ENCODE measurements at places on chromosomes 2 and 18. TPM values are rescaled to one million over a fixed set of nuclear protein-coding genes. Genes with fewer than 3 reads are reported as not detected.

DNA sequence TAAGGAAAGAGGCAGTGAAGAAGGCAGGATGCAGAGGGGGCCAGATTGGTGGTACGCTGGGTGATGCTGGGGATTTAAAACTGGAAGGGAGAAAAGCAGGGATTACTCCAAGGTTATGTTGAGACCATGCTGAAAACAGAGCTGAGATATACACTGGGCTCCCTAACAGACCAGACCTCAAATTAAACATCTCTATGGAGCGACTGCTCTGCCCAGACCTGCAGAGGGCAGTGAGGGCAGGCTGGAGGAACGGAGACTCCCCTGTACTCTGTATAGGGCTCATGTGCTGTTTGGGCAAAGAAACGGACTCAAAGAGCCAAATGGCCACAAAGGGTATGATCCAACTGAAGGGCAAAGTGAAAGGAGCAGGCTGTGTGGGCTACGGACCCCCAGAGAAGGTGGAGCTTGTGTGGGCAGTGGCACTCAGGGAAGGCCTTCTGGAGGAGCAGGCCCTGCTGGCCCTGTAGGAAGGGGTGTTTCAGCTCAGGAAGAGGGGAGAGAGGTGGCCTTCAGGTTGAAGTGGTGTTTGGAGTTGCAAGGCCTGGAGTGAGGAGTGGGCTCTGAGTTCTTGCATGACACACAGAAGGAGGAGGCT lies 4.8 kb upstream of the CELF4 start:
- DNase-seq = no peak

DNA sequence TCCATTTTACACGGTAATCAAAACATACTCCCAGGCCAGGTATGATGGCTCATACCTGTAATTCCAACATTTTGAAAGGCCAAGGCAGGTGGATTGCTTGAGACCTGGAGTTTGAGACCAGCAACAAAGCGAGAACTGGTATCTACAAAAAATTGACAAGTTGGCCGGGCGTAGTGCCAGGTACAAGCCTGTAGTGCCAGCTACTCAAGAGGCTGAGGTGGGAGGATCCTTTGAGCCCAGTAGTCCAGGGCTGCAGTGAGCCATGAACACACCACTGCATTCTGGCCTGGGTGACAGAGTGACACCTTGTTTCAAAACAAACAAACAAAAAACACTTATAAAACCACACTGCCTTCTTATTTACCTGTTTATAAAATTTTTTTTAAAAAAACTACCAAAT lies 80.8 kb downstream of the GAREM1 start:
- no peak for DNase-seq

- DNase-seq = no peak
Measured at GRCh38 chr2:219644801-219645480, 17.5 kb downstream of the SLC4A3 start.

IL1B gene
- total RNA-seq = 279 TPM

- DNase-seq = peak; percentile 17
Measured at GRCh38 chr2:102619414-102620319, at the start of gene SLC9A2. Gene SLC9A2, plus strand, starts transcription at chr2:102619553. Its CDS starts 296 bp downstream, at chr2:102619849.

ELOA2 gene
- not detected for total RNA-seq

COL4A3 gene
- under 0.01 TPM for total RNA-seq

RSAD2 gene
- total RNA-seq = 17.2 TPM

RAB6C gene
- under 0.01 TPM for total RNA-seq

DNA sequence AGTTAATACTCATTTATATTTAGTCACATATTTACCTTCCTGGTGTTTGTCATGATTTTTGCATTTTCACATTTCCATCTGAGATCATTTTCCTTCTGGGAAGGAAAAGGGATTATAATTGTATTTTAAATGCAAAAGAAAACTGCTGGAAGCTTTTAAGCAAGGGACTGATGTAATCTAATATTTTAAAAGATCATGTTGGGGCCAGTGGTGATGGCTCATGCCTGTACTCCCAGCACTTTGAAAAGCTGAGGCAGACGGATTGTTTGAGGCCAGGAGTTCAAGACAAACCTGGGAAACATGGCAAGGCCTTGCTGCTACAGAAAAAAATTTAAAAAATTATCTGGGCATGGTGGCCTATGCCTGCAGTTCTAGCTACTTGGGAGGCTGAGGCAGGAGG lies 149.0 kb downstream of the MIB1 start:
- DNase-seq = no peak

- no peak for DNase-seq
Measured at GRCh38 chr2:26384597-26384996, 17.1 kb upstream of the DRC1 start.

- peak; percentile 4 for DNase-seq
Measured at GRCh38 chr2:220104871-220105351, 477.5 kb downstream of the SLC4A3 start.

UBE2E3 gene
- 36.4 TPM for total RNA-seq

DNA sequence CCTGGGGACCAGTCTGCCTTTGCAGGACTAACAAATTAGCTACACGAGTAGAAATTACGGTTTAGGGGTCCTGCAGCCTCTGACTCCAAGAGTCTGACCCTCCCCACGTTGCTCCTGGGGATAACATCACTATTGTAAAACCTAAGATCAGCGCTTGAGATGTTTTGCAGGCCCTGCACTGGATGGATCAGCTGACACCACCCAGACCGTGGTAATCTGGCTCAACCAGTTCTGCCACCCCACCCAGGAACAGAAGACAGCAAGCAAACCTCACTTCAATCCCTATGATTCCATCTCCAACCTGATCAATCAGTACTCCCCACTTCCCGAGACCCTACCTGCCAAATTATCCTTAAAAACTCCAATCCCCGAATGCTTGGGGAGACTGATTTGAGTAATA lies 31.7 kb downstream of the NGEF start:
- DNase-seq = no peak

DNA sequence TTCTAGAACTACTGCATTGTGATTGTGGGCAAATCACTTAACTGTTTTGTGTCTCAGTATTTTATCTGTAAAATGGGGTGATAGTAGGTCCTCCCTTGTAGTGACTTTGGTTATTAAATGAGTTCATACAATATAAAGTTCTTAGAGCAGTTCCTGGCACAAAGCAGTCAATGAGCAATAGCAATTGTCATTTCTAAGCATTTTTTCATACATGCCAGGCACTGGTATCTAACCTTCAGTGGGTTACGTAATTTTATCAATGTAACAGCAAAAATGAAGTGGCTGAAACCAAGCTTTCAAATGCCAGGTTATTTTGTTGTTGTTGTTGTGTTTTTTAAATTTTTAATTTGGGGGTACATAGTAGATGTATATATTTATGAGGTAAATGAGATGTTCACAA lies 401.9 kb downstream of the MEIS1 start:
- no peak for DNase-seq

- DNase-seq = no peak
Measured at GRCh38 chr2:110748489-110748867, 16.1 kb downstream of the ACOXL start.

PDE11A gene
- under 0.01 TPM for total RNA-seq

GRCh38 chr18:74082742-74083556 lies 64.7 kb downstream of the FBXO15 start:
- peak; percentile 11 for DNase-seq

DNA sequence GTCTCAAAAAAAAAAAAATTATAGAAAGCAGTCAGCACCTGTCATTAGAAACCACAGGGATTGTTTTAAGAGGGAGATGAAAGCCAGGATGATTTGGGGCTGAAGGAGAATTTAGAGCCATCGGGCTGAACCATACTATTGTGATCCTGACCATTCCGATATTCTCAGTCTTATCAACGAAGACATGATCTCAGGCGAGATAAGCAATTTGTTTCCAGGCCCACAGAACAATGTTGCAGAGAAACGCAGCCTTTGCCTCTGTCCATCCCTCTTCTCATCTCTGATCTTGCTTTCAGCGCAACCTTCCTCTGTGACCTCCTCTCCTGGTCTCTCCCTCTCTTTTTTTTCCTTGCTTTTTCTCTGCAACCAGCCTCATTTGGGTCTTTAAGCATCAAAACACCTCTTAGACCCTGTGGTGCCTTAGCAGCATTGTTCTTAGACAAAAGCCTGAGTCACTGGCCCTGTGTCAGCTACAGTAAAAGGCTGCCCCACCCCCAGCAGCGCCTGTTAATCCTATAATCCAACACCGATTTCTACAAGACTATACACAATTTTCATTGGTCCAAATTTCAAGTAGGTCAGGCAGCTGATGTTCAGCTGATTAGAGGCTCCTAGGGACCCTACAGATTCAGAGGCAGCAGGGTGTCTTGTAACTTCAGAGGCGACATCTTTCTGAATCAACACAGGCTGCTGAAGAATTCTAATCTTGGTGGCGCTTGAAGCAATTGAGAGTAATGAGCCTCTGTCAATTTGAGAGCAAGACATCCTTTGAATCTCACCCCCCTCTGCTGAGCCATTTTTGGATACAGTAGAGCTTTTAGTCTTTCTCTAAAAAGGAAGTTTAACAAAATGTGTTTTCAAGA lies 206.0 kb downstream of the NCK2 start:
- DNase-seq = no peak

- DNase-seq = no peak
Measured at GRCh38 chr2:224023188-224023587, 15.9 kb downstream of the SERPINE2 start.

DNA sequence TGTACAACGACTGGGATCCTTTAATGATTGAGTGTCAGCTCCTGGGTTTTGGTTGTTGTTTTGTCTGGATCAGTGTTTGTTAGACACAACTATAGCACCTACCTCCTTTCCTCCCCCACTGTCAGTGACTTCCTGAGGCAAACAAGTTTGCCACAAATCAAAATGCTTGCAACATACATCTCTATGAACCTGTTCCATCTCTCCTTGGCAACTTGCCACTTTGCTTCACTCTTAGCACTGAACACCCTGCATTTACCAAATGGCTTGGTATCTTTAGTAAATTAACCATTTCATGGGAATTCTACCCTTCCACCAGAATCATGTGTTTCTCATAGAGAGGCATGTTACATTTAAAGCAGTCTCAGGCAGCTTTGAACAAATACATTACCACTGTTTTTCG lies 301.1 kb upstream of the TANK start:
- DNase-seq = no peak

CABLES1 gene
- total RNA-seq = 18.3 TPM

PSD4 gene
- 68.7 TPM for total RNA-seq

DNA sequence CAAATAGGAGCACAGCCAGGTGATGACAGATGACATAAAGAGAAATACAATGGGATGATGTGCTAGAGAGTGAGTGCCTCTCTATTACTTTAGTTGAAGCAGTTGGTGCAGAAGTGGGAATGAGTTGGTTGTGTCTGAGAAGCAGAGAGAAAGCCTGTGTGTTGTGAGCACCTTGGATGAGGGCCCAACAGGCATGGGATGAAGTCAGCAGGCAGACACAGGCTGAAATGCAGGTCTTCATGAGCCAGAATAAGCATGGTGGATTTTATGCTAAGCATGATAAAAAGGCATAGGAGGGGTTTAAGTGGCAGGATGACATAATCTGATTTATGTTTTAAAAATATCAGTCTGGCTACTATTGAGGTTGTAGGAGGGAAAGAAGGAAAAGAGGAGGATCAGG lies 71.5 kb downstream of the KLHL14 start:
- DNase-seq = no peak

- no peak for DNase-seq
Measured at GRCh38 chr2:234626566-234627130, 129.8 kb upstream of the ARL4C start.

DNA sequence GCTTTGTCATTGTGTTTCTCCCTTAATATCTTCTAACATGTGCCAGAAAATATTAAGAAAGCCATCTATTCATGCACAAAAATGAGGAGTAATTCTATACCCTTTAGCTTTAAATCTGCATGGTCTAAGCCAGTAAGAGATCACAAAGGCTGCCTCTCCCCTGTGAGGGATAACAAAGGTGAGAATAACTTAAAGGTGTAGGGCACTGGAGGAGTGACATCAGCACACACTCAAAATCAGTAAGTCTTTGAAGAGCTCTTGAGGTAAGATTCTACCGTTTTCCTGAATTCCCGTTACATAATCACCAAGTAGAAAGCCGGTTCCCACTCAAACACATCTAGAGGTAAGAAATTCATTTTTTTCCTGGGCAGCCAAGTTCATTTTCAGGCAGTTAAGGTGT lies 123.9 kb upstream of the SULT1C3 start:
- no peak for DNase-seq

SP3 gene
- total RNA-seq = 104 TPM

NT5DC4 gene
- not detected for total RNA-seq

CNGA3 gene
- not detected for total RNA-seq

GRCh38 chr2:21376864-21377263 lies 253.1 kb downstream of the TDRD15 start:
- no peak for DNase-seq

DNA sequence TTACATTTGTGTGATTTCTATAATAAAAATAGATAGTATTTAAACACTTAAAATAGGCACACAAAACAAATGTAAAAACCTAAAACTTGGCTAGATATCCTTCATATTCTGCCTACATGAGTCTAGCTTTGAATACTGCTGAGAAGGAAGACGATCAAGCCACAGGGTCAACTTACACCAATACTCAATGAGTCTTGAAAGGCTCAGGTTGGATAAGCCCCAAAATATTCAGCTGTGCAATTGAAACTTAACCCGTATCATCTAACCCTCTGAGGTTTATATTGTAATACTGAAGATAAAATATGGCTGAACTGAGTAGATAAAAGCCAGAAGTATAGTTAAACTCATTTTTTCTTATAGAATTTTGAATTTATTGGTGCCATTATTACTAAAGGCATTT lies 313.0 kb upstream of the NRXN1 start:
- no peak for DNase-seq

DNA sequence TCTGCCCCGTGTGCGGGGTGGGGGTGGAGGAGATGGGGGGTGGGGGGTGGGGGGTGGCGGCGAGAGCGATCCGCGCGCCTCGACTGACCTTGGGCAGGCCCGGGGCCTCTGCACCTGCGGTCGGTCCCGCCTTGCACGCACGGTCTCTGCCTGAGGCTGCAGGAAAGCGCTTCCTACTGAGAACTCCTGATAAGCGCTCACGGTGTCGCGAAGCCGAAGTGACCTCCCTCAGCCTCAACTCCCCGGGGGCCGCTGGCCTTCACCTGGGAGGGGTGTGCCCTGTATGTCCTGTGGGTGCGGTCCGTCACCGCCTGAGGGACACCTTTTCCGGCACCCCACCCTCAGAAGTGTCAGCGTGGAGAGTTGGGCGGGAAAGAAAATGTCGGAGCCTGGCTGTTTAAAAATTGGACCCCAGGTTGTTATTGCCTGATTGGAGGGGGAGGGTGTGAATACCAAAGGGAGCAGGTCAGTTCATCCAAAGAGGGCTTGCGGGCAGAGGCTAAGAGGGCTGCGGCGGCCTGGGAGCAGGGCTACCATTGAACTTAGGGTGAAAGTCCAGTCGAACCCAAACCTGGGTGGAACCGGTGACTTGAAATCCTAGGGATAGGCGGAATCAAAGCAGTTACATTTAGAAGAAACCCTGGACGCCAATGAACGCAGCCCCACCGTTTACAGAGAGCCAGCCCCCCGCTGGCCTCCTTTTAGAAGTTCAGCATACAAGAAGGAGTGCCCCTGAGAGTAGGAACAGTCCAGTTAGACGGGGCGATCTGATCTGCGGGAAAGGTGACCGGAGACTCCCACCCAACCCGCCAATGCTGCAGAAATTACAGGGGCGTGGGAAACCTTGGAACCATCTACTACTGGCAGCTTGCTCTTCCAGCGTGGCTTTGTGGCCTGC lies 1.2 kb downstream of the MAL start:
- no peak for DNase-seq

MRO gene
- total RNA-seq = not detected

CHRND gene
- total RNA-seq = not detected

SIX3 gene
- total RNA-seq = not detected
